ENCODE measurements at places on chromosomes 1 and 21.

DNA sequence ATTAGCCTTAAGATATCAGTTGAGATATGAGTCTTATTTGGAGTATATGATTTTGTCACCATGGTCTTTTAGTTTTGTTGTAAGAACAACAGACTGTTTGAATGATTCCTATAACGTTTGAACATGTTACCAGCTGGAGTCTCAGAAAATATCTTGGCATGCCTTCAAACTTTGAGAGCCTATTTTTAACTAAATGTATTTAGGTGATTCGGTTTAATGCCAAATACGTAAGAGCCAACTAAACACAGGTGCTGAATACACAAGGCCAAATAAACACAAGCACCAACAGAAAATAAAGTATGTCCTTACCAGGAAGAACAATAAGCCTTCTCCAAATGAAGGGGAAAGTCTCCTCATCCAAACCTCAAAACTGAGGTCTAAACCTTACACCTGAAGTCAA is 48.6 kb downstream of the PRKACB start:
- DNase-seq, result no peak

GRCh38 chr1:197695961-197696360 is 79.3 kb downstream of the DENND1B start:
- DNase-seq, result no peak

GRCh38 chr1:228065543-228066347 is 16.8 kb upstream of the ARF1 start:
- no peak for DNase-seq

- no peak for DNase-seq
These were observed 9.4 kb upstream of the ACTRT2 start for GRCh38 chr1:3011631-3012455.

GRCh38 chr1:161932668-161933067 is 91.0 kb downstream of the OLFML2B start:
- no peak for DNase-seq

DNA sequence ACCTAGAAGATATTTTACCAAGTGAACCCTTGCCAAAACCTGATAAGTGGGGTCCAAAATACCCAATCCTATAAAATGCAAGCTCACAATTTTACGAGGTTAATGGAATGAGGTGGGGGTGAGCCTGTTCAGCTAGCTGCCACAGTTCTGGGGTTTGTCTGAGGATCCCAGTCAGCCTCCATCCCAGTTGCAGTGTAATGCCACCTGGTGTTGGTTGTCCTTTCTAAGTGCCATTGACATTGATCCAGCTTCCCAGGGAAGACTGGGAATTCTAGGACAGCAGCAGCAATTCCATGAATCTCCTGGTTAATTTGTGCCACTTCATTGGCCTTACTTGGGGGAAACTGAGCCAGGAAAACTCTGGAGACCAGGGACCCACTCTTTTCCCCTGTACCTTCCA is 298.3 kb downstream of the RWDD3 start:
- no peak for DNase-seq

DNA sequence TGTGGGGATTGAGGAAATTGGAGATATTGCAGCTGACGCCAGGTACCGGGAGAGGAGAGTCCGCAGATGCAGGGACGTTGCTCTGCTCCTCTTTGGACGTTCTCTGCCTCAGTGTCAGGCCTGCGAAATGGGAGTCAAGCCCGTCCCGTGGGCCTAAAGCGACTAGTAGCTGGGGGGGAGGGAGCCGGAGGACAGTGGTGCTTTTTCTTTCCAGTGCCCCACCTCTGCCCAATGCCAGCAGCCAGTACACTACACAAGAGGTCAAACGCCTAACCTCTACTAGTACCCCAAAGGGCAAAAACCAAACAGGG is 413.6 kb upstream of the ESRRG start:
- no peak for DNase-seq

GRCh38 chr1:40625476-40626382 is 39.8 kb downstream of the RIMS3 start:
- DNase-seq, result no peak

DNA sequence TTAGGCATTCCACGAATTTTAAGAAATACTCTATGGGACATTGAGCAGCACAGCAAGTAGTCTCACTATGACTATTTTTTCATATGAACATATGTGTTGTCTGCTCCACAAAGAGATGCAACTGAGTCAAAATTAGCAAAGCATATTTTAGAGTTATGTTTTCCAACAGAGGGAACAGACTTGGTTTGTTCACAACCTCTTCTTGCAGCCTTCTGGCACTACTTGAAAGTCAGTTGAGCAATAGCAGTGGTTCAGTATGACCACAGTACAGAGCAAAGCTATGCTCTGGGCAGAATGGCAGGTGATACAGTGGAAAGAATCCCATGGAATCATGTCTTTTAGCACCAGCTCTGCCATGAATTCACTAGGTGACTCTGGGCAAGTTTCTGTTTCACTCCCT is 5.2 kb downstream of the CCN1 start:
- no peak for DNase-seq

GRCh38 chr1:44778705-44779576 is 3.6 kb downstream of the RPS8 start:
- DNase-seq, result no peak

DNA sequence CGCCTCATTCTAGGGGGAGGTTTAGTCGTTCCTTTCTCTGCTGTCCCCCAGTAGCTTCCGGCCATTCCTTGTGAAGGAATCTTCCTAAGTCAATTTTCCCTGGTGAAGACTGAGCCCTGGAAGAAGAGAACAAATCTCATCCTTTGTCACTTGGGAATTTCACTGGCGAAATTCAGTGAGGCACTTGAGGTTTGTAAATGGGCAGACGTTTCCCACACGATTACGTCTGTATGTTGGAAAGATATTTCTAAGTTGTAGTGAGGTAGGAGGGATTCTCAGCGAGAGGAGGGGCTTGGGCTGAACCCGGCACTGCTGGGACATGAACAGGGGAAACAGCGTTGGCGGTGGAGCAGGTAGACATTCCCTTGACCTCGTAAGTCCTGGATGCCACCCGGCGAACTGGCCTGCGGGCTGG is 47.2 kb downstream of the GALNT2 start:
- no peak for DNase-seq

- DNase-seq, result no peak
These were observed 5.9 kb downstream of the CDC14A start for GRCh38 chr1:100358210-100358609.

DNA sequence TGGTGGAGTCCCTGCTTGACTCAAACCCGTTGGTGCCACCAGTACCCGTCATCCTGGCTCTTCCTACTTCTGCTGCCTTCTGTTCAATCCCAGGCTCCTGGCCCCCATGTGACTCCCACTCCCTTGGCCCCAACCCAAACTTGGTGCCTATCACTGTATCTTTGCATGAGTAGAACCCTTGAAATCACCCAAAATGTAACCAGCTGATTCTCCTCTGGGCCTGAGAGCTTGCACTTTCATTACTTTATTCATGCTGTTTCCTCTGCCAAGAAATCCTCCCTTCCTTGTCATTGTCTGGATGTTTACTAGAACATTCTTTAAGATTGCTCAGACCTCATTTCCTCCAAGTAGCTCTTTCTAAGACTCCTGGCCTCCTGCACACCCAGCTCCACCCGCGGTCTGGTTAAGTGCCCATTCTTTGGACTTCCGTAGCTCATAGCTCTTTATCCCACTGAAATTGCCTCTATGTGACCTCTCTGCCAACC is 15.7 kb downstream of the PTAFR start:
- DNase-seq, result no peak

GRCh38 chr1:43464681-43465504 is 11.2 kb upstream of the HYI start:
- no peak for DNase-seq

DNA sequence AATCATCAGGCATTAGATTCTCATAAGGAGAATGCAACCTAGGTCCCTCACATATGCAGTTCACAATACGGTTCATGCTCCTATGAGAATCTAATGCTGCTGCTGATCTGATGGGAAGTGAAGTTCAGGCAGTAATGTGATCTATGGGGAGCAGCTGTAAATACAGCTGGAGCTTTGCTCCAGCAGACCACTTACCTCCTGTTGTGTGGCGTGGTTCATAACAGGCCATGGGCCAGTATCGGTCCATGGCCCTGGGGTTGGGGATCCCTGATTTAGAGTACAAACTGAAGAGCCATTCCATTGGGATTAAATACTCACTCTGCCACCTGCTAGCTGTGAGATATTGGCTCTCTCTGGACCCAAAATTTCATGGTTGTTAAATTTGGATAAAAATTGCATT is 244.6 kb upstream of the POGK start:
- no peak for DNase-seq

DNA sequence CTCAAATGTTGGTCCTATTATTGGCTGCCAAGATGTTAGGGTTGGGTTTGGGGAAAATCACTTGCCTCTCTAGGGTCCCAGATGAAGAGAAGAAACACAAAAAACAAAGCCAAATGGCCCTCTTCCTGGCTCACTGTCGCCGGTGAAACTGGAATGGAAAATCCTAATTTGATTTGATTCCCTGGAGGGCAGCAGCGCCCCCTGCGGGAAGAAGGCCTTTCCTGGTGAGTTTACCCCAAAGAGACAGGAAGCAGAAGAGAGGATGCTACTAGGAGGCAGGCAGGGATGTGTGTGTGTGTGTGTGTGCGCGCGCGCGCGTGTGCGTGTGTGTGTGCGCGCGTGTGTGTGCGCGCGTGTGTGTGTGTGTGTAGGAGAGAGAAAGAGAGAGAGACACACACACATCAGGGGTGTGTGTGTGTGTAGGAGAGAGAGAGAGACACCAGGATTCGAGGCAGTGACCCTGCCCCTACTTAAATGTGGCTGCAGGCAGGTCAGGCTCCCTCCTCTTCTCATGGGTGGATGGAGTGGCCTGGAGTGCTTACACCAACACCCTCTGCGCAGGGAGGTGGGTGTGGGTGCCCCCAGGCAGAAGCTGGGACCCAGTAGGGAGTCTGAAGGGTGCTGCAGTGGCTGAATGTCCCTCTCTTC is 3.1 kb upstream of the SELENON start:
- peak; percentile 72 for DNase-seq

DNA sequence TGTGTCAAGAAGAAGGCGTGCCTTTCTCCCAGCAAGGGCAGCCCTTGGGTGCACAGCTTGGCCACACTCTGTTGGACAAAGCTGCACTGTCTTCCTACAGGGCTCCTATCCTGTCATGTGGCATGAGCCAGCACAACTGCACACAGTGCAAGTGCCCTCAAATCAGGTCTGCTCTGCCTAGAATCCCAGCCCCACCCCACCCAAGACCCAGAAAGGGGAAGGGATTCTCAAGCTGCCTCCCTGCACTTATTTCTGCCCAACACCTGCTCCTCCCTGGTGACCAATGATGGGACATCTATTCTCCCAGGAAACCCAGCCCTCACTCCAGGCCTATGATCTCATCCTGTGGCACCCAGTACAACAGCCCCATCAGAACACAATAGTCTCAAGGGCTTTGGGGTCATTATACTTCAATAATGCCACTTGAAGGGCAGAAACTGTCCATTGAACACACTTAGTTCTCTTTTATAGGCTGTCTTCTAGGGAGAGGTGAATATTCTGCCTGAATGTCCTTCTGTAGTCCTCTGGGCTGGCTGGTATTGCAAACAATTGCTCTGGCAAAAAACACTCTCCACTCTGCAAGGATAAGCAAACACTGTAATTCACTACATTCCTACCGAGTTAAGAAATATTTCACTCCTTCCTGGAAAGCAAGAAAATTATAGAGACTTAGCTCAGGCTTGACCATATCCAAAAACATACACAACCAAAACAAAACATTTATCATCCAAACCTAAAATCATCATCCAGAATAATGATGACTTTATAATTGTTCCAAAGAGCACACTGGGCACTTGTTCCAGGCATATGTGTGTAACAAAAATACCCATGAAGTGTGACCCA is 43.1 kb upstream of the IGSF3 start:
- no peak for DNase-seq

DNA sequence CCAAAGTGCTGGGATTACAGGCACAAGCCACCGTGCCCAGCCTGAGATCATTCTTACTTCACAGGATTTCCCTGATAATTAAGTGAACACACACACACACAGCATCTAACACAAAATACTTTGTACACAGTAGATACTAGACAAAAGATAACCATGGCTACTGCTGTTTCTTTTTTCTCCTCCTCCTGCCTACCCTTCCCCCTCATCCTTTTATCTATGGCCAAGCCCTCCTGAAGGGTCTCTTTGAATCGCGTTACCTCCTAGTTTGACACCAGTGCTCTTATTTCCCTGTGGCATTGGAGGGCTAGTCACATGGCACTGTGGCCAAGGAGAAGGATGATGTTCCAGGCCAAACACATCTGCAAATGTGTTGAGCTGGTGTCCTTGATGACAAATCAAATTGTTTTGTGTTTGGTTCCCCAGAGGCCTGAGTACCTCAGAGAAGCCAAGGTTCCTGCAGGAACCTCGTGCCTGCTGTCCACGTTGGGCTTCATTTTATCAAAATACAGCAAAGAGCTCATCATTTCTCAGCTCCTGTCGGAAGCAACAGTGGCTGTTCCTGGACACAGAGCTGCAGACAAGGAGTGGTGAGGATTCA is 20.6 kb downstream of the NDUFS5 start:
- no peak for DNase-seq

GRCh38 chr1:38498686-38499085 is 360.9 kb downstream of the RRAGC start:
- DNase-seq, result no peak

- DNase-seq, result no peak
These were observed 46.9 kb downstream of the SLX9 start for GRCh38 chr21:44986471-44987291.

DNA sequence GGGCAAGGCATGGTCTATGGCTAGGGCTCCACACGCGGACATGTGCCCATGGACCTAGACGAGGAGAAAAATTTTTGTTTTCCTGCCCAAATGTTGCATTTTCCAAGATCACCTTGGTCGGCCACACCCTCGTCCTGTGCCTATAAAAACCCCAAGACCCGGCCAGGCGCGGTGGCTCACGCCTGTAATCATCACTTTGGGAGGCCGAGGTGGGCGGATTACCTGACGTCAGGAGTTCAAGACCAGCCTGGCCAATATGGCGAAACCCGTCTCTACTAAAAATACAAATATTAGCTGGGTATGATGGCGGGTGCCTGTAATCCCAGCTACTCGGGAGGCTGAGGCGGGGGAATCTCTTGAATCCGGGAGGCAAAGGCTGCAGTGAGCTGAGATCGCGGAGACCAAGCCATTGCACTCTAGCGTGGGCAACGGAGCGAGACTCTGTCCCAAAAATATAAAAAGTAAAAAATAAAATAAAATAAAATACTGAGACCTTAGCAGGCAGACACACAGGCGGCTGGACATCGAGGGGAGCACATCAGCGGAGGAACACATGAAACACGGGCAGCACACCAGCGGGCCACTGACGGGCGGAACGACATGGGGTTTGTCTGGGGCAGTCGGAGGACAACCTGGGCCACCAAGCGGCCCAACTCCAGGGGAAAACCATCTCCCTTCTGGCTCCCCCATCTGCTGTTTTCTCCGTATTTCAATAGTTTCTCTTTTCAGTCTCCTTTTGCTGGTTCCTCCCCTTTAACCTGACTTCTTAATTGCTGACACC is 60.7 kb upstream of the TBX15 start:
- no peak for DNase-seq

GRCh38 chr21:16159213-16159970 is 429.6 kb downstream of the USP25 start:
- DNase-seq, result no peak

All from stimulated activated CD8-positive, alpha-beta memory T cell treated with anti-CD3 and anti-CD28 coated beads, Interleukin-7, amount 100 ng/mL, for 1 hour (primary cell).